Stimulated activated CD4-positive, alpha-beta T cell treated with anti-CD3 and anti-CD28 coated beads, Interleukin-15, amount 100 ng/mL, for 1 hour (primary cell): ENCODE measurements at places on chromosomes 1 and 21.

DNA sequence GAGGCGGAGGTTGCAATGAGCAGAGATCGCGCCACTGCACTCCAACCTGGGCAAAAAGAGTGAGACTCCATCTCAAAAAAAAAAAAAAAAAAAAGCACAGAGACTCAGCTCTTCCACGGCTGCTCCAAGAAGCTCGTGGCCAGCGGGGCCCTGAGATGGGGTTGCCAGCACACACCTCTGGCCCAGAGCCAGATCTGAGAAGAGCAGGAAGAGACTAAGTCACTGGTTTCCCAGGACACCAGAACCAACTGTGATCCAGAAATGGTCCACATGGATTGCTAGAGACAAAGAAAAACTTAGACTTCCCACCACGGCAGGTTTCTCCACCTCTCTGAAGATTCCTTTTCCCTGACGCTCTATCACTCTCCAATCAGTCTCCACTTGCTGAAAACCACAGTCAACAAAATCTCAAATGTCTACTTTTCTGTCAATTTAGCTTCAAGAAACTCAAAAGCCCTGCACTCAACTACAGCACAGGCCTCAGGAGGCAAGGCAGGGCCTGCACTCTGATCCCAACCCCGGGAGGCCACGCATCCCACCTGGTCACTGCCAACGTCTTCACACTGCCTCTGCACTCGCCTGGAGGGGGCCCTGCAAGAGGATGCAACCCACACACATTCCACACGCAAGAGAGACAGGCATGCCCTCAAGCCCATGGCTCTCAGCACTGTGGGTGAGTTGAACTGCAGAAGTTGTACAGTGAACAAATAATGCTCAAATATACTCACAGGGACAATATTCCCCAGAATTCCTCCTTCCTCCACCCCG, 79.0 kb downstream of the NPHP4 start:
- no peak for DNase-seq

- DNase-seq = no peak
Measured at GRCh38 chr1:243345205-243345604, 89.4 kb downstream of the SDCCAG8 start.

DNA sequence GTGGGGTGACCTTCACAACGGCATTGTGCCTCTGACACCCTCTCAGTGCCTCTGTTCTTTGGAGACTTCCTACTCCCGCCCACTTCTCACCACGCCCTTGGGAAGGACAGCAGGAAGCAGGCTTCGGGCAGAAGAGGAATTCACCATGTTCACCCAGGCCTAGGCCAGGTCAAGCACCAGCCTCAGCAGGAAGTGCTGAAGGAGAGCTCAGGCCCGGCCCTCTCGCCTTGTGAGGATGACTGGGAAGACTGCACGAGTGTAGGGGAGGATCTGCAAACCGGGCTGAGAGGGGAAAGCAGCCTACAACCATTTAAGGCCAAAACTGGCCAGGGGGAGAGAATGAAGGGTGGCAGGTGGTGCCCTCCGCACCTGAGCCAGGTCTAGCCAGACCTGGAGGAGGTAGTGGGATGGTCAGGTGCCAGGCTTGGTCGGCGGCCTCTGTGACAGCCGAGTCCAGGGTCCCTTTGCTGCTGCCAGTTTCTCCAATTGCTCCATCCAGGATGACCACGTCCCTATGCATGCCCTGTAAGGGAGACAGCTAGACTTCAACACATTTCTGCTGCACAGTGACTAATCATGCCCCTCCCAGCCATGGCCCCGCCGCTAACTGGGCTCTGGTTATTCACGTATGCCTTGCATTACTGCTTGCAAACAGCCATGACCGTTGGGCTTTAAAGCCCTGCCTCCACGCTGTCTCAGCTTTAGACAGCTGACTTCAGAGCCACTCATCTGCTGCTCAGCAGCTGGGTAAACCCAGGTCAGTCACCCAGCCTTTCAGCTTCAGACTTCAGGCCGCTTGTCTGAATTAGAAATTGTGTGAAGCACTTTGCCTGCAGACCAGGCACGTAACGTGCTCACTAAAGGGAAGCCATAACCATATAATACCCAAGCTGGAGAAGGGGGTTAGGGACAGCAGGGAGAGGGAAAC, 8.9 kb downstream of the MRTO4 start:
- DNase-seq = no peak

- no peak for DNase-seq
Measured at GRCh38 chr1:173038875-173039554, 11.7 kb downstream of the TNFSF18 start.

DNA sequence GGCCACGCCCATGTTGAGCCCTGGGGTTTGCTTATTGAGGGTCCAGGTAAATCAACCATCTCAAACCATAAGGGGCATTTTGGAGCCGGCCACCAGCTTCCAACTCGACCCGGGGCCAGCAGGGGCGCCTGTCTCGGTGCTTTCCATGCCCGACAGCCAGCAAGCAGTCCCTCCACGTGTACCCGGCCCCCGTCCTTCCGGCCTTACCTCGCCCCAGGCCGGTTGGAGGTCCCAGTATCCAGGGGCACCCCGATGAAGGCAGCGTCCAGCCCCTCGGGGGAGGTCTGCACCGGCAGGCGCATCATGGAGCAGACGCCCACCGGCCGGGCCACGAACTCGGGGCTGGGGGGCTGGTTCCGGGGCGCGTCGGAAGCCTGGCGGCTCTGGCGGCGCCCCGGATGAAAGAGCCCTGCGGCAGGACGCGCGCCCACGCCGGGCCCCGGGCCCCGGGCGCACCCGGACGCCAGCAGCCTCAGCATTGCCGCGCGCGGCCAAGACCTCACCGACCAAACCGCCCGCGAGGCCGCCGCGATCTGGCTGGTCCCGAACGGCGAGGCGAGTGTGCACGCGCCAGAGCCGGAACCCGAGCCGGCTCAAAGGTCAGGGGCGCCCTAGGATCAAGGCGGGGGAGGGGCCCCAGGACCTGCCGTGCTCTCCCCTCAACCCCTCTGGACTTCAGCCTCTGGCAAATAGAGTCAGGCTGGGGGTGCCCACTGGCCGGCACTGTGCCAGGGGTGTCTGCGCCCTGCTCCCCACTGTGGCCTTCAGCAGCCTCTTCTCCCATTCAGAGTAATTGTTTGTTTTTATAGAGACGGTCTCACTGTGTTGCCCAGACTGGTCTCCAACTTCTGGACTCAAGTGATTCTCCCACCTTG, at the start of gene AGMAT:
Gene AGMAT (minus strand): TSS at position 563 of the 875 bp plus-strand sequence. CDS start 84 bp downstream, at position 479.
- DNase-seq = no peak

DNA sequence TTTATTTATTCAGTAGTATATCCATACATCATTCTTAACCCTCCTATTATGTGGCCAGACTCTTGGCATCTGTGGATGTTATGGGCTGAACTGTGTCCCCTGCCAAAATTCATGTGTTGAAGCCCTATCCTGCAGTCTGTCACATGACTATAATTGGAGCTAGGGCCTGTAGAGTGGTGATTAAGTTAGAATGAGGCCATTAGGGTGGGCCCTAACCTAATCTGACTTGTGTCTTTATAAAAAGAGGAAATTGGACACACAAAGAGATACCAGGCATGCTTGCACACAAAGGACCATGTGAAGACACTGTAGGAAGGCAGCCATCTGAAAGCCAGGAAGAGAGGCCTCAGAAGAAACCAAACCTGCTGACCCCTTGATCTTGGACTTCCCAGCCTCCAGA, 6.6 kb downstream of the ZMYND12 start:
- no peak for DNase-seq

DNA sequence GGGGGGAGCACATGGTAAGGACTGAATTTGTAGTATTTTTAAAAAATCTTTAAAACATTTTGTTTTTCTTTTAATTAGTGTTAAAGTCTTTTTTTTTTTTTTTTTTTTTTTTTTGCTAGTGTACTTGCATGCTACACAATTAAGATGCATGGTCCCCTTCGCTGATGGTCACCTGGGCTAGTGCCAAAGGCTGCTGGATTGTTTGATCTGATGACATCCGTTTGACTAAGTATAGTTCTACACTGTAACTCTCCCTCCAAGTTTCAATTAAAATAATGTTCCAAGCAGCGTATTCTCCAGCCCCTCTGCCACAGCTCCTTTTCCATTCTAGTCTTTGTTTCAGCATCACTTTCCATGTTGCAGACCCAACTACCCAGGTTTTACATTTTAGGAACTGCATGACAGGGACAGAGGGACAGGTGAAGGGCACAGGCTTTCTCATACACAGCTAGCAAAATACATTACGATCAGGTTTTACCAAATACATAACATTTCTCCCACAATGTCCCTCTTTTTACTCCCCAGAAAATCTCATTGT, 852 bp upstream of the RAVER2 start:
- no peak for DNase-seq

- peak; percentile 8 for DNase-seq
Measured at GRCh38 chr1:31643976-31644559, 608 bp downstream of the PEF1 start.

GRCh38 chr1:77951328-77951727, 27.5 kb downstream of the FUBP1 start:
- no peak for DNase-seq

DNA sequence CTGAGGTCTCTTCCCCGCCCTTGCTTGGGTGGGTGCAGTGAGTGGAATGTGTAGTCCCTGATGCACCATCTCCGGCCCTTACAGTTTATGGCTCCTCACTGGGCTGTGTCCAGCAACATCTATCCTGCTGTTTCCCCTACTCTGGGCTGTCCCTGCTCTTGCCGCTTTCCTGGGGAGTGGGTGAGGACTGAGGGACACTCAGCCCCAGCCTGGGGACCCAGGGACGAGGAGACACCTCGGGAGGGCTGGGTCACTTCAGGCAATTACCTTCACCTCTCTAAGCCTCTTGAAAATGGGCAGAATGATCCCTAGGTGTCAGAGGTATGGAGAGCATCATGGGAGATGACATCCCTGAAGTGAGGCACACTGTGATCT, 13.6 kb upstream of the LRP8 start:
- DNase-seq = no peak

- no peak for DNase-seq
Measured at GRCh38 chr1:69947837-69948236, 257.5 kb downstream of the LRRC40 start.

- no peak for DNase-seq
Measured at GRCh38 chr1:179476484-179476883, 99.3 kb downstream of the NPHS2 start.

- DNase-seq = no peak
Measured at GRCh38 chr1:41305576-41306363, 55.5 kb upstream of the FOXO6 start.

DNA sequence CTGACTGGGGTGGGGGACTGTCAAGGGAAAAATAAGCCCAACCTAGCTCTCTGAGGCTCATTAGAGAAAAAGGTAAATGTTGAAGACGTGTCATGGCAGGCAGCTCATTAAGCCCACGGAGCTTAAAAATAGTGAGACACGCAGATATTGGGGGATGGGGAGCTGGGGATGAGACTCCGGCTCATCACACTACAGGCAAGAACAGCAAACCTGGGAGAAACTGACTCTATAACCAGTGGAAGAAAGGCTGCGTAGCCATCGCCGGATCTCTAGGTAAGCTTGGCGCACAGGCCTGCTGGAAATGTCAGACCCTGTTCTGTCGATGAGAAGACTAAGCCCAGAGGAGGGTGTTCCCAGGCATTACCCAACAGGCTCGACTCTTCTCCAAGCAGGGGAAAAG, 78.0 kb downstream of the SYT2 start:
- no peak for DNase-seq

- no peak for DNase-seq
Measured at GRCh38 chr1:186164773-186165172, 210.3 kb downstream of the TPR start.

- DNase-seq = no peak
Measured at GRCh38 chr1:41015897-41016470, 5.5 kb downstream of the SLFNL1 start.

- no peak for DNase-seq
Measured at GRCh38 chr1:101356604-101357443, 120.0 kb downstream of the S1PR1 start.

GRCh38 chr21:35509001-35509704, 460.1 kb upstream of the RUNX1 start:
- DNase-seq = no peak

- DNase-seq = no peak
Measured at GRCh38 chr1:34406833-34407539, 230.3 kb downstream of the C1orf94 start.

GRCh38 chr1:29519788-29520110, 283.4 kb downstream of the PTPRU start:
- DNase-seq = no peak
